ENCODE measurements at places on chromosomes 7 and 10.

DNA sequence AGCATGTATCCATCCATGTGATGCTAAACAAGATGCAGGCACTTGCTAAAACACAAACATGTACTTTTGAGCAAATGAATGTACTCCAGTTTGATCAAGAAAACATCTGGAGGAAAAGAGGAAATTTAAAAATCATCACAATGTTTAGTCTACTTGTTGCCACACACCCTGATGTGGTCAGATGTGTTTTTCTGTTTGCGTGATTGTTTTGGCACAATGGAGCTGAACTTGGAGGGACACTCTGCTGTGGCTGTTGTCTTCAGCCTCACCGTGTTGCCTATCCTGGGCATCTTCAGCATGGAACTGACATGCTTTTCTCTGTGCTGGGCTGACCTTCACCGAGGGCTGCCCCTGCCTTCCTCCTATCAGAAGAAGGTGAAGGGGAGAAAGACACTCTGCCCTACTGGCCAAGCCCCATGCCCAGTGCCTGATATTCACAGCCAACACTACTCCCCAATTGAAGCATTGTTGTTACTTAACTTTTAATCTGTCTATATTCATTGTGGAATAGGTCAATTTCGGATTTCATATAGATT lies 268.3 kb upstream of the IGFBP3 start:
- no peak for DNase-seq

- DNase-seq, result no peak
Measured at GRCh38 chr7:20447021-20447650, 116.4 kb downstream of the ITGB8 start.

GRCh38 chr7:47185170-47185569 lies 396.7 kb downstream of the TNS3 start:
- DNase-seq, result no peak

DNA sequence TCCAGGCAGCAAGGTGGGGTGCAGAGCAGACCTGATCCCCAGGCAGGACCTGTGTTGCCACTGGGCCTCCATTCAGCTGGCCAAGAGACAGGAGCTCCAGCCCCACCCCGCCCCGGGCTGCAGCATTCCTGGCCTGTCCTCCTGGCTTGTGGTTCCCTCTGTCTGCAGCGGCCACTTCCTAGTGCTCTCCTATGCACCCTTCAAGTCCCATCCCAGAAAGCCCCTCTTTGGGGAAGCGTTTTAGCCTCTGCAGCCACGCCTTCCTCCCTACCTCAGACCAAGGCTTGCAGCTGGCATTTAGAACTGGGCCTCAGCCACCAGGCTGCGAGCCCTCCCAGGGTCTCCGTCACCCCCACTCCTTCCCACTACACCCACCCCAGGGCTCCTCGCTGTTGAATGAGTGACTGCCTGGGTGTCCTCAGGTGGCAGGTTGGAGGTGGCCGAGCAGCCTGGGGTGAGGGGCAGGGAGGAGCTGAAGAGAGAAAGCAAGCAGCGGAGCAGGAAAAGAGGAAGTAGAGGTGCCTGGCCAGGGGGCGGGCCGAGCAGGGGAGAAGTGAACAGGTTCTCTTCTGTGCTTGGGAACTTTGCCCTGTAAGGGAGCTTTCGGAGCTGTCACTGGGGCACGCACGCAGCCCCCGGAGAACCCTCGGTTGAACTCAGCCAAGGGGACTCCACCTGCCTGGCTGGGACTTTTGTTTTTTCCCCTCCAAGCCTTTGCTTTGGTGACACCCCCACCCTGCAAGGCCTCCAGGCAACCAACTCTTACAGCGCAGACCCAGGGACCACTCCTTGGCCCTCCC lies 109.1 kb upstream of the TNRC18 start:
- DNase-seq, result peak; percentile 47

DNA sequence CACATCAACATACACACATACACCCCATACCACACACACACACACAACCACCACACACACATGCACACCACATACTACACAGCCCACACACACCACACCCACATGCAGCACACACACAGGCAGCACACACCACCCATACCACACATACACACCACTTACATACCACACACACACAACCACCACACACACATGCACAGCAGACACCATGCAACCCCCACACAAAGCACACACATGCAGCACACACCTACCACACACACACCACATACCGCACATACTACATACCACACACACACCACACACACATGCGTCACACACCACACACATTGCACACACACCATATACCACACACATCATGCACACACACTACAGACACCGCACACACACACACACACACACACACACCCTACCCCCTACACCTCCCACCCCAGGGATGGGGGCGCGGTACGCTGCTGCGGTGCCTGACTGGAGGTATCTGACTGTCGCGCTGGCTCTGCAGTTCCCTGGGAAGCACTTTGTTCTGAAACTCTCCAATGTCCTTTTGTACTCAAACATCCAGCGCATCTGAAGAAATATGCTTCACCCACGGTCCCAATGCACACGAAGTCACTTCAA lies 5.4 kb upstream of the TRPV6 start:
- DNase-seq, result no peak

DNA sequence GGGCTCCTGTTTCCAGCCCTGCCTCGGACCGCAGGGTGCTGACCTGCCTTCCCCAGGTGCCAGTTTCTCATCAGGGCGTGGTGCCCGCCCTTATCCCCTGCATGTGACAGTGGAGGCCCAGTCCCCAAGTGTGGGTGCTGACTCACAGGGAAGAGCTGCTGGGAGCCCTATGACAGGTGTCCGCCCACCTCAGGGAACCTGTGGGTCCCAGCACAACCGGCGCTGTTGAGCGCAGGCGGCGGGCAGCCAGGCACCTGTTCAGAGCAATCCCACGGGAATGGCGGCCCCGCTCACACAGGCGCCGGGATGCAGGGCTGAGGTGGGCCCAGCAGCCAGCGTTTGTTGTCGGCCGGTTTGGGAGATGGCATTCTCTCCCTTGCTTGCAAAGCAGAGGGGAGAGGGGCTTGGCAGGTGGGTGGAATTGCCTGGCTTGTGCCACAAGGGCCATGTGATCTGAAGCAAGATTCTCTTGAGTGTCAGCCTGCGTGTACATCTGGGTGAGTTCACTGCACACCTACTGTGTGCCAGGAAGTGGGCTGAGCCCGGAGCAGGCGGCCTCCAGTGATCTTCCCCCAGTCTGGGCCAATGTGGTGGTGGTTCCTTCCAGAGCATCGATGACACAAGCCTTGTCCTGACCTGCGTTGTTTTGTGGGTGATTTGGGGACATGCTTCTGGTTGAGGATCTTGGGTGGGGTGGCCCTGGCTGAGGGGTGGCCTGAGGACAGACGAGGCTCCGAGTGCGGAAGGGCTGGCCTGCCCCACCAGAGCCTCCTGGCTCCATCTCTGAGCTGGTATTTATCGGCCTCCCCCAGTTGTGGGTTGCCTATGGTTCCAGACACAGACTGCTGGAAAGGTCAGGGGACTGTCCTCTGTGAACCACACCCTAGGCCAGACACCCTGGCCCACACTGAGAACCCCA lies 2.4 kb downstream of the PWWP2B start:
- no peak for DNase-seq

GRCh38 chr10:119859420-119860258 lies 13.0 kb downstream of the MCMBP start:
- no peak for DNase-seq

- DNase-seq, result no peak
Measured at GRCh38 chr10:122702275-122702674, 2.6 kb upstream of the C10orf120 start.

DNA sequence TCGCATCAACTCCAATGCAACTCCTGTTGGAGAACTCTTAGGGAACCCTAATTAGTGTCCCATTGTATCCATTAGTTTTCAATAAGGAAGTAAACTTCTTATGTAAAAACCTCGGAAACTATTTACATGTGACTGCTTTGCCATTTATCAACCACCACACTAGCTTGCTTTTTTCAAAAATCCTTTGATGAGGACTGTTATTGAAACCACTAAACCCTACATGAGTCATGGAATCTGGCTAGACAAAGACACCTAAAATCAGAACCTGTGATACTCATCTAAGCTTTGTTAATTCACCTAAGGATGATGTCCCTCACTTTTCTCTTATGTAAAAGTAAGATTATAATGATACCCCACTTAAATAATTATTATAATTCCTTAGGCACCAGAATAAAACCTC lies 414.1 kb upstream of the ETV1 start:
- no peak for DNase-seq

DNA sequence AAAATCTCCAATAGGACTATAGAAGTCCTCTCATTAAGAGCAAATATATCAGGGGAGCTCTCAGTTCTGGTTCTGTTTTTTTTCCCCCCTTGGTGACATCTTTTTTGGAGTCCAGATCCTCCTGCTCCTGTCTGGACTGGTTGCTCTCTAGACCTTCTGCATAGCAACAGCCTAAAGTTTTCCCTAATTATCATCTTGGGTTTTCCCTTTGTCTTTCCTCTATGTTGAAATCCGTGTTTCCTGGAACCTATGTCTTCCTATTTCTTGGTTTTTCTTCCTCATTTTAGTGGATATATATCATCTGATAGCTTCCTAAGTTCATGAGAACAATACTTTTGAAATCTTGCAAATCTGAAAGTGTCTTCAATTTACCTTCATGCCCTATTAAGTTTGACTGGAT lies 29.7 kb upstream of the MTERF1 start:
- DNase-seq, result no peak

GRCh38 chr10:91632671-91633550 lies at the start of gene PPP1R3C:
PPP1R3C (minus strand) TSS chr10:91633071; CDS start chr10:91632969, 102 bp downstream.
- peak; percentile 18 for DNase-seq

- no peak for DNase-seq
Measured at GRCh38 chr7:94655848-94656657, at the start of gene SGCE. SGCE (minus strand) TSS chr7:94656133; CDS start chr7:94656098, 35 bp downstream.

GRCh38 chr7:110400411-110400810 lies 690.5 kb upstream of the LRRN3 start:
- no peak for DNase-seq

- DNase-seq, result no peak
Measured at GRCh38 chr7:48899932-48900331, 24.4 kb upstream of the CDC14C start.

GRCh38 chr10:77283326-77283725 lies 354.3 kb downstream of the KCNMA1 start:
- no peak for DNase-seq

GRCh38 chr10:62580396-62580795 lies 206.2 kb downstream of the ZNF365 start:
- no peak for DNase-seq

GRCh38 chr7:12320241-12320986 lies 83.3 kb downstream of the VWDE start:
- DNase-seq, result no peak

GRCh38 chr7:115271332-115272235 lies 349.7 kb downstream of the MDFIC start:
- no peak for DNase-seq

GRCh38 chr10:98925651-98926050 lies 310.0 kb downstream of the HPSE2 start:
- no peak for DNase-seq

- no peak for DNase-seq
Measured at GRCh38 chr7:128755075-128755818, 16.1 kb downstream of the CALU start.

- DNase-seq, result no peak
Measured at GRCh38 chr10:32618482-32618881, 172.5 kb downstream of the CCDC7 start.

DNA sequence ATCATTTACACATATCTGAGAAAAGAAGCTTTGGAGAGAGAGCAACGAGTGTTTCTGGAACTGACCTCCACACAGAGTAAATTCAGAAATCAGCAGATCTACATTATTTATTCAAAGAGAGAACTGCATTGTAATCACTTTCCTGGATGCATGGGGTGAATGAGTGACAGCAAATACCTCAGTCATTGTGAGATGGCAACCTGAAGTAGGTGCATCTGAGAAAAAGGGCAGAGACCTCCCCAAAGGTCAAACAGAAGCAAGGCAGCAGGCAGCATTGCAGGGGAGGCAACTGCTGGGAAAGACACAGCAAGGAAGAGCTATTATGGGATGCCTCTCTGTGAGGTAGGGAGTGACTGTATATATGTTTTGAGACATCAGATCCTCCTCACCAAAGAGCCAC lies 26.5 kb upstream of the SMIM30 start:
- DNase-seq, result no peak

- DNase-seq, result no peak
Measured at GRCh38 chr7:27064661-27065060, 31.1 kb downstream of the HOXA1 start.

- DNase-seq, result no peak
Measured at GRCh38 chr7:129578829-129579228, 32.7 kb upstream of the NRF1 start.

DNA sequence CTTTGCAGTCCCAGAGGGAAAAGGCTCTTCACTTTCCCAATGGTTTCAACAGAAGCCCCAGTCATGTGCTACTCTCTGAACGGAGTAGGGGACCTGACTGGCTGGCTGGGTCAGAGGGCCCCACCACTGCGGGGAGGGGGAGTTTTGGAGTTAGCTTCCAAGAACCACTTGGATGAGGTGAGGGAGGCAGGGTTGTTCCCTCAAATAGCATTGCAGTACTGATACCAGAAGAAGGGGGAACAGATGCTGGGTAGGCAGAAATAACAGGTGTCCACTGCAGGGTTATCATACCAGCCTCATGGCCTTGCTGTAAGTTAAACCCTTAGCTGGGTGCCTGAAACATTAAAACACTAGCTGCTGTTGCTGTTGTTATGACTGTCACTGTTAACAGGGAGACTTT lies 131.3 kb downstream of the UBE2H start:
- no peak for DNase-seq

GRCh38 chr10:35212856-35213255 lies 86.2 kb downstream of the CREM start:
- DNase-seq, result no peak

DNA sequence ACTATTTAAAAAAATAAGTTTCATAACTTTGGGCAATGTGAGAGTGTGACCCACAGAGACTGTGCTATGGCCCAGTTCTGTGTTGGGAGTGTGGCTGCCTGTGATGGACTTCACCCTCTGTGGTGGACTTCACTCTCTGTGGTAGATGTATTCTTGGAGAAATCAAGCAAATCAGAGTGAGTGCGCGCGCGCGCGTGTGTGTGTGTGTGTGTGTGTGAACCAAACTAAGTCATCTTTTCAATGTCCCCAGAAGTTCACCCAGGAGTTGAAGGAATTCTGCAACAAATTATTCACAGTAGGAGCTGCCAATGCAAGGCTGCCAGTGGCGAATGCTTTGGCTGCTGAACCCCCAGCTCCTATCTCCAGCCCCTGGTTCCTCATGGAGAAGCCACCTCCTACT lies 184.5 kb downstream of the ADAM12 start:
- no peak for DNase-seq

DNA sequence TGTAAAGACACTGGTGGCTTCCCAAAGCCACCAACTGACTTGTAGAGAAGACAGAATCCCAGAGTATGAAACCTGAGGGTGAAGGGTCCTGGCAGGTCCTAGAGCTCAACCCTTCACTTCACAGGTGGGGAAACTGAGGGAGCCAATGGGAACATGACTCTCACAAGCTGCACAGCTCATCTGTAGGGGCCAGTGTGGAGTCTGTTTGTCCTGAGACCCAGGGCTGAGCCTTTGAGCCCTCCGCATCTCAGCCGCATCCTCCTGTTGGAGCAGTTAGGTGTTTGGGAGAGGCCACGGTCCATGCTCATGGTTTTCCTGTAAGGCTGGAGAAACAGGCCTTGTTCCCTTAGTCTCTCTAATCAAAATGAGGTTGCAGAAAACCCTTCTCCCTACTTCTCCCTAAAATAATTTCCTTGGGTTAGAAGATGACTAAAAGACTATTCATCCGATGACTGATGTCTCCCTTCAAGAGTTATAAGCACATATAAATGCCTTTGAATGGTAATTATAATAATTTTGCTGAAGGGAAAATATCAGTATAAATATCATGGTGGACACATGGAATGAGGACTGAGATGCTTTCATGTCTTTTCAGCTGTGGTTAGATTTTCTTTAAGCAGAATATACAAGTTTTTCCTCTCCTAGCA lies 10.3 kb downstream of the HTRA1 start:
- DNase-seq, result no peak

Data from stimulated activated CD8-positive, alpha-beta memory T cell treated with anti-CD3 and anti-CD28 coated beads, Interleukin-7, amount 100 ng/mL, for 48 hours (primary cell).